ENCODE measurements at places on chromosomes 11 and 22. TPM values are rescaled to one million over a fixed set of nuclear protein-coding genes. Genes with fewer than 3 reads are reported as not detected.

The DLG2 gene
- 2.9 TPM for total RNA-seq

The OR2AT4 gene
- not detected for total RNA-seq

The GNG3 gene
- not detected for total RNA-seq

The POTEH gene
- not detected for total RNA-seq

The RAG2 gene
- not detected for total RNA-seq

The OR8A1 gene
- total RNA-seq: not detected

GRCh38 chr11:107733518-107733917 lies 21.7 kb upstream of the SLN start:
- no peaks in the 10 kb centered on the region for H3K4me1 ChIP-seq
- H3K36me3 ChIP-seq: no peaks in the 10 kb centered on the region
- H3K27me3 ChIP-seq: peaks cover 9% of the 10 kb centered on the region
- no peak overlapping the region for H3K27ac ChIP-seq
- H3K4me3 ChIP-seq: no peak overlapping the region

- no peaks in the 10 kb centered on the region for H3K4me1 ChIP-seq
- H3K27ac ChIP-seq: no peak overlapping the region
- no peaks in the 10 kb centered on the region for H3K27me3 ChIP-seq
- no peaks in the 10 kb centered on the region for H3K36me3 ChIP-seq
- no peak overlapping the region for H3K4me3 ChIP-seq
These were observed 24.3 kb upstream of the ADA2 start for GRCh38 chr22:17243524-17243923.

DNA sequence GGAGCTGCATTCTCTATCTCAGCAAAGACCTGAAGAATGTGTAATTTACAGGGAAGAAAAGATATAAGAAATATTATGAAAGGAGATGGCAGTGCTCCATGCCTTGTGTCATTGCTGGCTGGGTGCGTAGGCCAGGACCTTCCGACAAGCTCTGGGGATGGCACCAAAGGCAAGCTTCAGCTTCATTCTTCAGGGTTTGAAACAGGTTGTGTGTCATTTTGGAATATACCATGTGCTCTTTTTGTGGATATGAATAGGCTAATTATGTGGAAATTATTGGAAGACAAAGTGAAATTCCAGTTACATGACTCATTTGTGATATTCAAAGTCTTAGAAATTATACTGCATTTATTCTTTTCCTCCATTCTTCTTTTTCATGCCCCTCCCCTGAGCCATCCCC lies 5.7 kb upstream of the KIRREL3 start:
- H3K36me3 ChIP-seq: no peaks in the 10 kb centered on the region
- H3K27me3 ChIP-seq: peaks cover 18% of the 10 kb centered on the region
- no peak overlapping the region for H3K27ac ChIP-seq
- no peak for DNase-seq

DNA sequence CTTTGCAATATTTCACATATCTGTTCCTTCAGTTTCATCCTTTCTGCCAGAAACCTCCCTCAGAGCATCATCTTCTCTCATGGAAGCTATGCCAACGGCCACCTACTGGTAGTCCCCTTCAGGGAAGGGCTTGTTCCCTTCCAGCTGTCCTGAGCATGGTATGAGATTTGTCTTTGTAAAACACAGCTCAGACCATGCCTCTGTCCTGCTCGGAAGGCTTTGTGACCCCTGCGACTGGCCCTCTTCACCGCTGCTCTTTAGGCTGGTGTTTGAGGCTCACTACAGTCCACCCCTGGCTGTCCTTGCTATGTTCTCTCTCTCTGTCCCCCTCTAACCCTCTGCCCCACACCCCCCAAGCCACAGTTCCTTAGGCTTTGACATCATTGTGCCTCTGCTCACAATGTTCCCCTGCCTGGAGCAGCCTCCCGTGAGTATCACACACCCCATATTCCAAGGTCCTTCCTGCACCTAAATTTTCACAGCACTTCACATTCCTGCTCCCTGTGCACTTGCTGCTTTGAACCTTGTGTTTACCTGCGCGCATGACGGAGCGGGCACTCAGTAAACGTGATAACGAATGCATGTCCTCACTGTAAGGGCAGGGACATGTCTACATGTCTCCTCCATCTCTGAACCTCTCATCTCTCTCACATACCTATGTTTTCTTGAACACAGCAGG lies 24.0 kb upstream of the ACER3 start:
- H3K27ac ChIP-seq: no peak overlapping the region
- no peaks in the 10 kb centered on the region for H3K36me3 ChIP-seq
- peaks cover 17% of the 10 kb centered on the region for H3K27me3 ChIP-seq

DNA sequence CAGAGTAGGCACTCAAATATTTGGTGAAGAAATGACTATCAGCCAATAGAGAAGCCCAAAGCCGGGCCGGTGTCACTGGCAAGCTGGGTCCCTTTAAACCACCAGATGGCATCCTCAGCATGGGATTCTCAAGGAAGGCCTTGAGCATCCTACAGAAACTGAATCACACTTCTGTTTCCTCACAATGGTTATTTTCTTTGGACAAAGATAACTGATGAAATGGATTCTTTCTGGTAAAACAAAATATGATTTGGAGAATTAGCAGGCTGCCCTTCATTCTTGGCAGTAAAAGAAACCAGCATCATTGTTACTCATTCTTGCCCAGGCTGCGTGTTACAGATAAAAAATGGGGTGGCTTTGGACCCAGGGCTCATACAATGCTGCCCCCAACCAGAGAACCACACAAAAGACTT lies 30.3 kb upstream of the ASPHD2 start:
- no peaks in the 10 kb centered on the region for H3K36me3 ChIP-seq
- H3K4me1 ChIP-seq: no peaks in the 10 kb centered on the region

GRCh38 chr11:73273222-73273895 lies 1.2 kb downstream of the P2RY6 start:
- no peak overlapping the region for H3K4me3 ChIP-seq
- H3K27me3 ChIP-seq: peaks cover 23% of the 10 kb centered on the region
- no peaks in the 10 kb centered on the region for H3K36me3 ChIP-seq
- DNase-seq: no peak
- H3K4me1 ChIP-seq: no peaks in the 10 kb centered on the region

DNA sequence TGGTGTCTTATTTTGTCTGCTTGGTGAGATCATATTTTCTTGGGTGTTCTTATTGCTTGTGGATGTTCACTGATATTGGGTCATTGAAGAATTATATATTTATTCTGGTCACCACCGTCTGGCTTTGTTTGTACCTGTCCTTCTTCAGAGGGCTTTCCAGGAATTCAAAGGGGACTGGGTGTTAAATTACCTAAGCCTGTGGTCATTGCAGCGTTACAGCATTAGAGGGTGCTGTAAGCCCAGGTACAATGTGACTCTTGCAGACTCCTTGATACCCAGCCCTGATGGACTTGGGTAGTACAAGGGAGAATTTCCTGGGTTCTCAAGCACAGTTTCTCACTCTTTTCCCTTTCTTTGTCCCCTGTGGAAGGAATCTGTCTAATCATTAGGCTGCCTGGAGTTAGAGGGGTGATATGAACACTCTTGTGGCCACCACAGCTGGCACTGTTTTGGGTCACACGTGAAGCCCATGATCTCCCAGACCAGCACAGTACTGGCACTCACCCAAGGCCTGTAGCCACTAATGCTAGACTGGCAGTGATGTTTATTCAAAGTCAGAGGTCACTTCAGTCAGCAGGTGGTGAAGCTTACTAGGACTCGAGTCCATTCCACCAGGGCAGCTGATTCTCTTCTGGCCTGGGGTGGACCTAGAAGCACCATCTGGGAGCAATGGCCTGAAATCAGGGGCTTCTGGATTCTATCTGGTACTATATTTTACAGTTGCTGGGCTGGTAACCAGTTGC lies 56.1 kb upstream of the NARS2 start:
- DNase-seq: no peak
- H3K27ac ChIP-seq: no peak overlapping the region
- H3K4me1 ChIP-seq: no peaks in the 10 kb centered on the region
- no peak overlapping the region for H3K4me3 ChIP-seq
- H3K36me3 ChIP-seq: no peaks in the 10 kb centered on the region

DNA sequence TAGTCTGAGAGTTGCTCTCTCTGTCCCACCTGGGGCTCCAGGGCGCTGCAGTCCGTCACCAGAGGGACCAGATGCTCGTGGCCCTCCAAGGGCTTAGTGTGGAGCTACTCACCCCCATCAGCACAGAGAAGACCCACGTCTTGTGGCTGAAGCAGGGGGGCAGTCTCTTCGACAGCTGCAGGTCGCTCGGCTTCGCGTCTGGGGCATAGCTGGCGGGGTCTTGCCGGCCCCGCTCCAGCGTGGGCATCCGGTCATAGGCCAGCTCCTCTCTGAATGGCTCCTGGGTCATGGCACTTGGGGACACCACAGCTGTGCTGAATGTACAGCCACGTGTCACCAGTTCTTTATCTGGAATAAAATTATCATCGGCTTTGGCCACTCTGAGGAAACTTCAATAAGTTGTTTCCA lies 608 bp downstream of the MLC1 start:
- H3K4me1 ChIP-seq: peaks cover 4% of the 10 kb centered on the region
- no peaks in the 10 kb centered on the region for H3K27me3 ChIP-seq
- no peak for DNase-seq
- no peaks in the 10 kb centered on the region for H3K36me3 ChIP-seq
- no peak overlapping the region for H3K27ac ChIP-seq

DNA sequence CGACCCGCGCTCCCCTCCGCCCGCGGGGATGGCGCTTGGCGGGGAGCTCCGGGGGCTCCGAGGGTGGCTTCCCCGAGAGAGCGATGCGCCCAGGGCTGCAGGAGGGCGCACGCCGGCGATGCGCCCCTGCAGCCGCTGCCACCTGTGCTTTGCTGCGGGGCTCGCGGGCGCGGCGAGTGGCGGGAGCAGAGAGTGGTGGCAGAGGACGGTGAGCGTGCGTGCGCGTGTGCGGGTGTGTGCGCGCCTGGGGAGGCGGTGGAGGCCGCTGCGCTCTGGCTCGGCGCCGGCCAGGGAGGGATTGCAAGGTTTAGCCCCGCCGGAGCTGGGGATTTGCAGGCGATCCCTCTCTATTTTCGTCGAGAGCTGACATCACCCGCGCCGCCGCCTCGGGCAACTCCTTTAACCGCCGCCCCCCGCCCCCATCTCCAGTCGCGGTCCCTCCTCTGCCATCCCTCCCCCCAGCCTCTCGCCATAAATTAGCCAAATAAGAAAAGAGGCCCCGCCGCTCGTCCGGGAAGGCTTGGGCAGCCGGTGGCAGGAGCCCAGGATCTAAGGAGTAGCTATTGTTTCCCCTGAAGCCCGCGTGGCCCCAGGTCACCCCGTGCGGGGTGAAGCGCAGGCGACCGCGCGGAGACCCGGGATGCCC lies at the start of gene SLC1A2:
Gene SLC1A2 (minus strand): TSS at position 375 of the 646 bp plus-strand sequence. CDS start 592 bp downstream, outside the sequence.
- H3K27me3 ChIP-seq: peaks cover 18% of the 10 kb centered on the region
- DNase-seq: no peak
- H3K4me1 ChIP-seq: peaks cover 23% of the 10 kb centered on the region

GRCh38 chr11:65801153-65801987 lies 14.5 kb downstream of the OVOL1 start:
- H3K36me3 ChIP-seq: no peaks in the 10 kb centered on the region
- no peak for DNase-seq
- no peak overlapping the region for H3K4me3 ChIP-seq
- H3K27me3 ChIP-seq: peaks cover 84% of the 10 kb centered on the region
- no peak overlapping the region for H3K27ac ChIP-seq
- no peaks in the 10 kb centered on the region for H3K4me1 ChIP-seq

DNA sequence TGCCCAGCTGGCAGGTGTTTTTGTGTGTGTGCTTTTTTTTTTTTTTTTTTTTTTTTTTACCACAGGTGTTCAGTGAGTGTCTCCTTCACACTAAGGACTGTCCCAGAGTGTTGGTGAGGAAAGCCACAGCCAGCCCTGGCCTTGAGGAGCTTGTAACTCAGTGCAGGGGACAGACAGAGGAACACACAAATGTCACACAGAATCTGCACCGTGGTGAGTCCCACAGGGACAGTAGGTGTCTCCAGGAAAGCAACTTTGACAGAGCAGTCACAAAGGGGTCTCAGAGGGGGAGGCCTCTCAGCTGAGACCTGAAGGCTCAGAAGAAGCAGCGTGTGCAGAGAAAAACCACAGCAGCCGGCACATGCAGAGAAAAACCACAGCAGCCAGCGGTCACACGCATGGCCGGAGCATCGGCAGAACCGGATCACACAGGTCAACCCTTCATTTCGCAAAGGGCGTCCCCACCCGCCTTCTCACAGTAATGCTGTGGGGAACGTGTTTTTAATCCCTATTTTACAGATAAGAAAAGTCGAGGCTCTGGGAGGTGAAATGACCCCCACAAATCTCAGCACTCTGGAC lies 101.7 kb upstream of the PRR5 start:
- no peaks in the 10 kb centered on the region for H3K27me3 ChIP-seq
- no peaks in the 10 kb centered on the region for H3K4me1 ChIP-seq
- H3K4me3 ChIP-seq: no peak overlapping the region
- no peak overlapping the region for H3K27ac ChIP-seq

DNA sequence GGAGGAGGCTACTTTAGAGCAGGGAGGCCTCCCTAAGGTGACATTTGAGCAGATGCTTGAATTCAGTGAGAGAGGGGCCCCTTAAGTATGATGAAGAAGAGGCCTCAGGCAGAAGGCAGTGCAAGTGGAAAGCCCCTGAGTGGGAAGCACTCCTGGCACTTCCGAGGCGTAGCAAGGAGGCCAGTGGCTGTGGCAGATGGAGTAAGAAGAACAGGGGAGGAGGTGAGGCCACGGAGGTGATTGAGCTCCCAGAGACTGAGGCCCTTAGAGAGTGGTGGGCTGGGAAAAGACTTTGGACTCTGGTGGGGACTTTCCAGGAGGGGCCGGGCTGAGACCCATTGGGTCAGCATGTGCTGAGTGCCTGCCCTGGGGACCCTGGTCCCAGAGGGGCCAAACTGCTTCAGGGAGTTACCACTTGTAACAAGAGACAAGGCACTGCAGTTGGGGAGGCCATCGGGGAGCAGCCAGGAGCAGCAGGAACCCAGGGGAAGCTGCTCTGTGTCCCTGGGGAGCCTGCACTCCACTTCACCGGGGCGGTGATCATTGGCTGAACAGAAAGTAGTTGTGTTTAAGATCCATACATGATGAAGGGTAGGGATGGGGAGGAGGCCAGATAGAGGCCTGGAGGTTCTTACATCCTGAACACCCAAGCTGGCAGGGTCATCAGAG lies 2.5 kb upstream of the CENPM start:
- H3K27ac ChIP-seq: no peak overlapping the region
- peaks cover 25% of the 10 kb centered on the region for H3K4me1 ChIP-seq
- no peak for DNase-seq
- no peak overlapping the region for H3K4me3 ChIP-seq
- H3K36me3 ChIP-seq: no peaks in the 10 kb centered on the region

DNA sequence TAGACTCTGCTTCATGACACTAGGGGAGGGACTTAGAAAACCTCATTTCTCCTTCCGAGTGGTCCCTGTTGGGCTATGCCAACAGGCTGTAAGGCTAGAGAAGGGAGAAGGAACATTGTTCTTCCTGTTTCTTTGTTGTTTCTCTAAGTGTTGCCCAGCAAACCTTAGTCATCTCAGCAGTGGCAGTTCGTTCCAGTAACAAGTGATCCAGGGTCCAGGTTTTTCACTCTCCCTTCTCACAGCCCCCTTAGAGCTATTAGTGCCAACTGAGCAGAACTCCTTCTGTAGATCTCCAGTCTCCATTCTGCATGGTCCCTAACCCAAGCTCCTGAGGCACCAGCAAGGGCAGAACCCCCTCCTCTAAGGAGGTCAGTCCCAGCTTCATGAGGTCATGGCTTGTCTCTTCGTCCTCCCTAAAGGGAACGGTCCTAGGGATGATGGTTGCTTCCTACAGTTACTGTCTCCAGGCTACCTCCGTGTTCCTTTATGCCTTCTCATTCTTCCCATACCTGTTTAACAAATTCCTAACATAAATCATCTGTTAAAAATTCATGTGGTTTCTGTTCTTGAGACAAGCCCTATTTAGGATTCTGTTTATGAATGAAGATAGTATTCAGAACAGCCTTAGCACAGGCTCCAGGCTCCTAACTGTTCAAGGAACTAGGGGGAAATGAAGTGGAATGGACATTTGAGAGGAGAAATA lies 168.6 kb upstream of the UBASH3B start:
- no peaks in the 10 kb centered on the region for H3K36me3 ChIP-seq
- no peak for DNase-seq
- H3K4me3 ChIP-seq: no peak overlapping the region
- H3K4me1 ChIP-seq: no peaks in the 10 kb centered on the region

GRCh38 chr11:2098691-2099515 lies 40.3 kb downstream of the IGF2 start:
- H3K27me3 ChIP-seq: peaks cover 48% of the 10 kb centered on the region
- no peaks in the 10 kb centered on the region for H3K4me1 ChIP-seq
